ENCODE measurements at places on chromosomes 5 and 9.

DNA sequence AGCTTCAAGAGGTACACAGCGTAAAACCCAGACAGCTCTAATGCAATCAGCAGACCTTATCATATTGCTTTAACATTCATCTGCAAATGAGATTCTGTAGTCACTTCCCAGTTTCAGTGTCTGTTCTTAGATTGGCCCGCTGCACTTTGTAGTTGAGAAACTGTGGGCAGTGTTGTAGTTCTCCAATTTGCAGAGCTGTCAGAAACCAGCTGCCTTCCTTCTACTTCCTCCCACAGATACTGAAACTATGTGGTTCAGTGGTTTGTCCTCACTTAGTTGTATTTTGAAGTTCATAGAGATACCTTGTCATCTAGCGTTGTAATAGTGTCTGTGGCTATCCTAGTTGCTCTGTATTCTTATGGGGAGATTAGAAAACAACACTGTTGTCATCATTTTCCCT is 39.6 kb upstream of the TRIM36 start:
- DNase-seq: no peak

DNA sequence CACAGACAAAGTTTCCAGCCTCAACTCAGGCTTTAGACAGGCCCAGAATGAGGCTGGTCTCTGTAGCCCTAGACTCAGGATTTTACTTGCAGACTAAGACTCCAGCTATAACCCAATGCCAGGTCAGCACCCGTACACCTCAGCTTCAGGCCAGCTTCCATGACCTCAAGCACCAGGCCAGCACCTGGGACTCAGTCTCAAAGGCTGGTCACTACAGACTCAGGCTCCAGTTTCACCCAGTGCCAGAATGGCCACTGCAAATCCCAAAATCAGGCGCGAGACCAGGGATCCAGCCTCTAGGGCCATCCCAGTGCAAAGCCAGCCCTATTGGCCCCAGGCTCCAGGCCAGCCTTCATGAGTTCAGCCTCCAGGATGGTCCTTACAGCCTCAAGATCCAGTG is 44.9 kb downstream of the C9 start:
- no peak for DNase-seq

- DNase-seq: no peak
Measured at GRCh38 chr9:95079461-95079860, 238.0 kb downstream of the FANCC start.

DNA sequence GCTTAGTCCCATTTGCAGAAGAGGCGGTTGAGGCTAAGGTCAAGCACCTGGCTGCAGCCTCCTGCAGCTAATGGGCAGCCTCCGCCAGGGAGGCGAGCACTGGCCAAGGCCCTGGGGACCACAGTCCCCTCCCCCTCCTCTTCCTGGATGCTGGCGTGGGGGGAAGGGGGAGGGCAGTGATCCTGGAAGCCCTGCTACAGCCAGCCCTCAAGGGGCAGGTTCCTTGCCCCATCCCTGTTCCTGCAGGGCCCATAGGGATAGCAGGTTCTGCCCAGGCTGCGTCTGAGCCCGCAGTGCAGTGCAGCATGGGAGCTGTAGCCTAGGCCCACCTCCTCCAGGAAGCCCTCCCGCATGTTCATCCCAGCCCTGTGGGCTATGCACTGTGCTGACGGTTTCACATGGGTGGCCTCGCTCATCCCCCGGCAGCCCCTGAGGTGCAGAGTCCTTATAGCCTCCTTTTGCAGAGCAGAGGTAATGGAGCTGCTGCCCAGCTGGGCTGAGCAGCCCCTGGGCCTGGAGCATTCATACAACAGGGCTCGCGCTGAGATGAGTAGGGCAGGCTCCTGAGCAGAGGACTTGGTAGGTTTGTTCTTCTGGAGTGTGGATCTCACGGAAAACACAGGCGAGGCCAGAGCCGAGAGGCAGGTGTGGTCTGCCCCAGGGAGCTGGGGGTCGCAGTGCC is 36.0 kb downstream of the KCNT1 start:
- DNase-seq: no peak

- DNase-seq: no peak
Measured at GRCh38 chr9:20189871-20190270, 401.0 kb upstream of the SLC24A2 start.

DNA sequence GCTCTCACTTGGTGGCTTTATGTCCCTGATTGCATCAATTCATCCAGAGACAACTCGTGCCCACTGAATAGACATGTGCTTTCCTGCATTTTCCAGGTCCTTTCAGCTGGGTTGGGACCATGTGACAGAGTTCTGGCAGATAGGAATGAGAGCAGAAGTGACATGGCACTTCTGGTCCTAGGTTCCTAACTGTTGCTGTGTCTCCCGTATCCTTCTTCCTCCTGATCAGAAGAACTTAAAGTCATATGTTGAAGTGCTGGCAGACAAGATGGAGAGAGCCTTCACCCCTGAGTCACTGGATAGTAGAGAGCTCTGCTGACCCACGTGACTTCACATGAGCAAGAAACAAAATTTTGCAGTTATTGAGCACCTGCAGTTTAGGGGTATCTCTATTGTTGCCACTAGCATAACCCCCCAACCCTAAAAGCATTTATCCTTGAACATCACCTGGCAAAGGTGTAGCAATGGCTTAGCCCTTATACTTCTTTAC is 80.0 kb downstream of the NREP start:
- DNase-seq: no peak

GRCh38 chr5:122424132-122424531 is 112.1 kb downstream of the SNCAIP start:
- DNase-seq: peak; percentile 8

Measured in epithelial cell of esophagus (primary cell).